RWPE1 (cell line): ENCODE measurements at places on chromosomes 4 and X.
A peak's percentile ranks its signal among the peaks of the same experiment; 100 is the strongest.

DNA sequence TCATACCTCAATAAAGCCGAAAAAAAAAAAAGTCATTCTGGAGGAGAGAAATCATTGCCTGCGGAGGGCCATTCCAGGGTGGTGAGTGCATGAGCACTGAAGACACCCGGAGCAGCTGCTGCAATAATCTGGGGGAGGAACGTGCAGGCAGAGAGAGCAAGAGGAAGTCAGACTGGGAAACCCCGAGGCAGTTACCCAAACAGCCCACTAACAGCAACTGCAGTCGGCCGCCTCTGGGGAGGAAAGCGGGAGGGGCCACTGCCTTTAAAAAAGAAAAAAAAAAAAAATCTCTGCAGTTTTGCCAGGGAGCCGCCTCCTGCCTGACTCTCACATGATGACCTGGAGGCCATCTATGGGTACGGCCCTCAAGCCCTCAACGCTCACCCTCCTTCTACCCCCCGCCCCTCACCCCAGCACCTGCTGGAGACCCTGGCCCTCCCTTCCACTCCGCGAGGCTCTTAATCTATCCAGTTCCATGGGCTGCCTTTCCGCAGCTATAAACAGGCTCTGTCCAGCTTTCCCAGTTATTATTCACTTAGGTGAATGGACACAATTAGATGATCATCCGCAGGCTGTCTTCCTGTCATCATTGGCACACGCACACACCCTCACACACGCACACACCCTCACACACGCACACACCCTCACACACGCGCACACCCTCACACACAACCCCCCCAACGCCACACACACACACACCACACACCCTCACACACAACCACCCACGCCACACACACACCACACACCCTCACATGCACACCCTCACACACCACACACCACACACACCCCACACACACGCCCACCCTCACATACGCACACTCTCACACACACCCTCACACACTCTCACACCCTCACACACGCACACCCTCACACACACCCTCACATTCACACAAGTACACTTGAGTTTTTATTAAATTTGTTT lies 3.4 kb upstream of the AVPR2 start:
- DNase-seq, result peak; percentile 81

DNA sequence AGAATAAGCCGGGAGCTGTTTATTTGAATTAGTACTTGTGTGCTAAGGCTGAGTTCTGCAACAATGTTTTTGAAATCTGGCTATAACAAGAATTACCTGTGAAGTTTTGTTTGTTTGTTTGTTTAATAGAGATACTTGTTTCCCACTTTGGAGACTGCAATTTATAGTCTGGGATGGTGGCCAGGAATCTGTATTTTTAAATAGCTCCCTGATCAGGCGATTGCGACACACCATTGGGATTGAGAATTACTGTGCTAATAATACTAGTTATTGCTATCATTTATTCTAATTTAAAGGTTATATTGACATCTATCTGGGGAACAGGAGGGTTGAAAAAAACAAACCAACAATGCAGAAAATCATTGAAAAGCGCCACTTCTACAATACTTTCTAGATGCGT lies 951.6 kb upstream of the TENM3 start:
- DNase-seq, result no peak

DNA sequence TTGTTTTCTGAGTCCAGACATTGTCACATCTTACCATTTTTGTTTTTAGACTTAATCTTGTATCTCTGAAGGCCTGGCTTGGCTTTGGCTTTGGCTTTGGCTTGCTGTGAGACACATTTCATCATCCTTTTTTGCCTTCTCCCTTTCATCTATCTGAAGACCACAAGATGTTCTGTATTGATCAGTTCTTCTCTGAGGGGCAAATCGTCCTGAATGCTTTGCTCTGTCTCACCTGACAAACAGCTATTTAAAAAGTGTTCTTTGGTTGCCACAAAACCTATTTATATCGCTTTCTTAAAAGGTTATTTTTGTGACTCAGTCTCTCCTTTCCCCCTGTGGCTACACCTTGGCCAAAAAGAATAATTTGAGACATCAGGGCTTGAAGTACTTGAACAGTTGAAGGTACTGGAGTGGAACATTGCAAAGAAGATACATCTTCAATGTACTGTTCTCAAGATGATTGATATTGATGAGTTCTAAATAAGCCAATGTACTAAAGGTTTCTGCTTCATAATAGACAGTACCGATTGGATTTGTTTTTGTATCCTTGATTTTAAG lies 80.7 kb downstream of the ALG13 start:
- no peak for DNase-seq

DNA sequence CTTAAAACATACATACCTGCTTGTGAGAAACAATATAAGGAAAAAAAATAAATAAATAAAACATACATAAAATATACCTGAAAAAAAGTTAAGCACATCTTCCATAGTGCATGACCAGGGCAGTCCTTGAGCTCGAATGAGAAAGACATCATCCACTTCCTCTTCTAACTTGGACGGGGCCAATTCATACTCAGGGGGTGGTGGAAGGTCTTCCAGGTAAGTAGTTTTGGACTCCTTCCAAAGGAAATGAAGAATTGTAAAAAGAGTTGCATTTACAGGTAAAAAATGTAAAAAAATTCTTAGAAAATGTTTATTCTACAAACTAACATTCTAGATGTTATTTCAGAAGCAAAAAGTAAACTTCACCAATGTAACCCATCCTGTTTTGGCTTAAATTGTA lies 3.6 kb downstream of the GRSF1 start:
- DNase-seq, result no peak

GRCh38 chrX:20685652-20686051 lies 418.9 kb upstream of the RPS6KA3 start:
- no peak for DNase-seq

DNA sequence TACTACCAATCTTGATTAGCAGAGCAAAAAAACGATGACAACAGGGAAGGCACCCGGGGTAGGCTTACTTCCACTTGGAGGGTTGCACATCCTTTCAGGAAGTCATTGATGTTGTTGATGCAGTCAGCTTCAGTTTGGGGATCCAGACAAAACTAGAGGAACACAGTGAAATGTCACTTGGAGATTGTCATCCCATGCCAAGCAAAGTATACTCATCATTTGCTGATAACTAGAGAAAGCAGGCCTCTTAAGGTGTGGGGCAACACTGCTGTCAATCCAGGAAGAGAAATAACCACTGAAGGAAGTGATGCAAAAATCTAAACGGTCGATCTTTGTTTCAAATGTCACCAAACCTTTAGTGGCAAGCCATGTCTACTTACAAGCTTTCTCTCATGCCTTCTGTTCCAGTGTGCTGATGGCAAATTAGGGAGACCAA lies 1.4 kb downstream of the ARHGEF6 start:
- DNase-seq, result no peak

- DNase-seq, result no peak
Observed at GRCh38 chr4:40202474-40202873, 5.6 kb downstream of the RHOH start.

DNA sequence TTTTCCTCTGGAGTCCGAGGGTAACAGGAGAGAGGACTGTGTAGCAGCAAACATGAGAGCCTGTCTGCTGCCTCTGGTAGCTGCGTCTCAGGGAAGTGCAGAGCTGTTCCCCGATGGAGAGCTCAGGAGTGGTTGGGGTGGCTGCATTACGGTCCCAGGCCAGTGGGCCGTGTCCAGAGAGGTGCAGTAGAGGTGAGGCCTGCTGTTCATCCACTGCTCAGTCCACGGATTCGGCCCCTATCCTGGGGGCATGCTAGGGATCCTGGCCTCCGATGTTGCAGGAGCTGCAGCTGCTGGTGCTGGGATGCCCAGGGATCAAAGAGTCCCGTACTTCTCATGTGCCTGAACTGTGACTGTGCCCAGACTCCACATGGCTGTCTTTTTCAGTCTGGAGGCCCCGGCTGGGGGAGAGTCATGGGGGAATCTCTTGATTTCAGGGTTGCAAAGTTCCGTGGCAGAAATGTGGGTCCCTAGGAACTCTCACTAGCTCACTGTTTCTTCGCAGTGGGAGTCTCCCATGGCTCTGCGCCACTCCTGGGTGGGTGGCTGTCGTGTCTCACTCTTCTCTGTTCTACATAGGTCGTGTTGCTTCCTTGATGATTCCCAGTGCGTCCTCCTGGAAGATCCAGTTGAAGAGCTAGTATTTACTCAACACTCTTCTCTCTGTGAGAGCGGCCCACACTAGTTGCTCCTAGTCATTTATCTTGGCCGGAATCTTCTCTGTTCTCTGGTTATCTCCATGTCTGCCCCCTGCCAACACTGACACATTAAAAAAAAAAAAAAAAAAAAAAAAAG lies 109.5 kb upstream of the CENPE start:
- DNase-seq, result no peak

GRCh38 chrX:154602766-154603437 lies 16.2 kb downstream of the CTAG1B start:
- no peak for DNase-seq

- no peak for DNase-seq
Observed at GRCh38 chr4:38015886-38016515, 55.8 kb downstream of the PTTG2 start.

GRCh38 chr4:126899331-126899801 lies 733.4 kb upstream of the INTU start:
- peak; percentile 15 for DNase-seq

DNA sequence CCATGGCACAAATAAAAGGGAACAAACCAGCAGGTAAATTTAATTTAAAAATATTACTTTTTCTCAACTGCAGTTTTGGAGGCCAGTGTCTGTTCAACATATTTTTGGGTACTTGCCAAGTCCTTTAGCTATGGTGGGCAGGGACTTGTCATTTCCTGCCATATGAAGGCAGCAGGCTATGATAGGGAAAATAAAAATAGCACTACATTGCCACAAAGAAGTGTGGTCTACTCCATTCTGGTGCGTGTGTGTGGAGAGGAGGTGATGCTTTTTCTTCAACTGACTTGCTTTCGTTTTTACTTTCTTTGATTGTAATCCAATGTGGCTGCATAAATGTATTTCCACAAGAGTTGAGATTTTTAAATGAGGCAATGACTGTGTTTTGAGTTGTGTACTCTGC lies 17.2 kb downstream of the GPR174 start:
- DNase-seq, result no peak

- no peak for DNase-seq
Observed at GRCh38 chrX:78754917-78755316, 7.4 kb downstream of the LPAR4 start.

DNA sequence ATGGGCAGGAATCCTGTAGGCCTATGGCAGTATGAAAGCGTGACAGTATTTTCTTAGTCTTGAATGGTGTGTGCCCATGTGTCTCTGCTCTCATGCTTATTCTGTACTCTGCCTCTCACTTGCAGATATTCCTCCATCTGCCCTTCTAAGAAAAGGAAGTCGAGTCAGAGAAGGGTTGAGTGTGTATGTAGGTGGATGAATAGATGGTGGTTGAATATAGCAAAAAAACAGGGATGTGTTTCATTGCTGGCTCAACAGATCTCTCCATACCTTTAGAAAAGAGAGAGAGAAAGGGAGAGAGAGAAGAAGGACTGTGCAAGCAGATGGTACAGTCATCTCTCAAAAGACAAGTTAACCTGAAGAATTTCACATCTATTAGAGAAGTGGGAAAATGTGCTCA lies 381.5 kb downstream of the FBXW7 start:
- DNase-seq, result no peak

- peak; percentile 87 for DNase-seq
Observed at GRCh38 chr4:151315212-151315886, 10.1 kb downstream of the SH3D19 start.

GRCh38 chr4:169338241-169338640 lies 67.5 kb upstream of the SH3RF1 start:
- no peak for DNase-seq

DNA sequence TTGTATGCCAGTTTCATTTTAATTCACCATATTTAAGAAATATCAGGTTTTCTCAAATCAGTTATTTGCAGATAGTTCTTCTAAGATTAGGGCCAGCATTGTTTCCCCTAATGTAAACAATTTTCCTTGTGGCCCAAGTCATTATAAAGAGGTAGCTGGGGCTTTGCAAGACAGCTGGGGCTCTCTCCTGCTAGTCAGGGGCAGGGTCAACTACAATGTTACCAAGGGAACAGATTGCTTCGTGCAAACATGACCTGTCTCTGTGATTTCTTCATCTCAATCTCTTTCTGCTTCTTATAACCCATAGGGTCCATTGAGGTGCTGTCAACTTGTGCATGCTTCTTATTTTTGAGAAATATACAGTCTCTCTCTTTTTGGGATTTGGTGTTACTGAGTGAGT lies 12.1 kb downstream of the ARMCX6 start:
- DNase-seq, result no peak

- DNase-seq, result no peak
Observed at GRCh38 chr4:43983610-43984009, 465.0 kb downstream of the KCTD8 start.

GRCh38 chr4:150439451-150439933 lies 142.5 kb upstream of the MAB21L2 start:
- no peak for DNase-seq

- no peak for DNase-seq
Observed at GRCh38 chr4:34633241-34633640, 1611.1 kb downstream of the ARAP2 start.

DNA sequence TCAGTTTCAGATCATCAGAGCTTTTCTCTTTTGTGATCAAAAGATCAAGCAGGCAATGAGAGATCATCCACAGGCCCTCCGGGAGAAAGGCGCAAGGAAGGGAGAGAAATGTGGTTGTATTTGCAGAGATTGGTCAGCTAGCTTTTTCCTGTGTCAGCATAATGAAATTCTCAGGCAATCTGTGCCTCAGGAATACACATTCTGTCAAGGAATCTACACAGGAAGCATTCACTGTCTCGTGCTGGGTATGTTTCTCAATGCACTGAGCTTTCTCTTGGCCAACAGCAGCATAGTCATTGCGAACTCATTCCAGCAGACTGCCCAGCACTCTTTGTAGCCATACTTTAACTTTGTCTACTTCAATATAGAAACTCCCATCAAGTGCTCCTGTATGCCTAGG lies 413.7 kb downstream of the PPP3CA start:
- DNase-seq, result no peak

DNA sequence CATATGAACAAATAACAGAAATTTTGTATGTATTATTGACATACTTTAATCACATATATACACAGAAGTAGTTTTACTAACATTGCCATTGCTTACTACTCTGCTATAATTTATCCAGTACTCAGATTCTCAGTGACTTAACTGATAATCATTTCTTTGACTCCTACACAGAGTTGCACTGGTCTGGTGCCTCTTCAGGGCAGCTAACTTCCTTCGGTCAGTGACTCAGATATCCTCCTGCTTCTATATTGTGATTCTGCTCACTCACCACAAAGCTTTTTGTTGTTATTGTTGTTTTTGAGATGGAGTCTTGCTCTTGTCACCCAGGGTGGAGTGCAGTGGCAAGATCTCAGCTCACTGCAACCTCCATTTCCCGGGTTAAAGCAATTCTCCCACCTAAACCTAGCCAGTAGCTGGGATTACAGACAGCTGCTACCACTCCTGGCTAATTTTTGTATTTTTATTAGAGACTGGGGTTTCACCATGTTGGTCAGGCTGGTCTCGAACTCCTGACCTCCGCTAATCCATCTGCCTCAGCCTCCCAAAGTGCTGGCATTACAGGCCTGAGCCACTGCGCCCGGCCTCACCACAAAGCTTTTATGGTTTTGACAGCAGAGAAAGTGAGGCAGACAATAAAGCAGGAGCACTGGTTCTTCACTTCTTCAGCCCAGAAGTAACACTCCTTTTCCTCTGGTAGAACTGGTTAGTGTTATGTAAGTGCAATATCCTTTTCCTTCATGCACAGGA lies 499.3 kb downstream of the EPHA5 start:
- DNase-seq, result no peak

- no peak for DNase-seq
Observed at GRCh38 chr4:167779280-167779679, 313.1 kb upstream of the ANXA10 start.

GRCh38 chr4:97517939-97518338 lies 625.3 kb downstream of the STPG2 start:
- DNase-seq, result no peak

GRCh38 chrX:40006106-40007017 lies 91.4 kb downstream of the BCOR start:
- no peak for DNase-seq
